ENCODE measurements at places on chromosomes 7 and 10. TPM values are rescaled to one million over a fixed set of nuclear protein-coding genes. Genes with fewer than 3 reads are reported as not detected.

GRCh38 chr7:151895008-151895630 is 18.2 kb upstream of the PRKAG2 start:
- no peak overlapping the region for H3K4me3 ChIP-seq
- H3K27ac ChIP-seq: no peak overlapping the region
- no peak for DNase-seq
- H3K27me3 ChIP-seq: peaks cover 36% of the 10 kb centered on the region

GRCh38 chr7:154304740-154305700 is 252.8 kb downstream of the DPP6 start:
- peak; percentile 98 for DNase-seq
- no peak overlapping the region for H3K4me3 ChIP-seq
- no peaks in the 10 kb centered on the region for H3K27me3 ChIP-seq
- no peaks in the 10 kb centered on the region for H3K36me3 ChIP-seq

DNA sequence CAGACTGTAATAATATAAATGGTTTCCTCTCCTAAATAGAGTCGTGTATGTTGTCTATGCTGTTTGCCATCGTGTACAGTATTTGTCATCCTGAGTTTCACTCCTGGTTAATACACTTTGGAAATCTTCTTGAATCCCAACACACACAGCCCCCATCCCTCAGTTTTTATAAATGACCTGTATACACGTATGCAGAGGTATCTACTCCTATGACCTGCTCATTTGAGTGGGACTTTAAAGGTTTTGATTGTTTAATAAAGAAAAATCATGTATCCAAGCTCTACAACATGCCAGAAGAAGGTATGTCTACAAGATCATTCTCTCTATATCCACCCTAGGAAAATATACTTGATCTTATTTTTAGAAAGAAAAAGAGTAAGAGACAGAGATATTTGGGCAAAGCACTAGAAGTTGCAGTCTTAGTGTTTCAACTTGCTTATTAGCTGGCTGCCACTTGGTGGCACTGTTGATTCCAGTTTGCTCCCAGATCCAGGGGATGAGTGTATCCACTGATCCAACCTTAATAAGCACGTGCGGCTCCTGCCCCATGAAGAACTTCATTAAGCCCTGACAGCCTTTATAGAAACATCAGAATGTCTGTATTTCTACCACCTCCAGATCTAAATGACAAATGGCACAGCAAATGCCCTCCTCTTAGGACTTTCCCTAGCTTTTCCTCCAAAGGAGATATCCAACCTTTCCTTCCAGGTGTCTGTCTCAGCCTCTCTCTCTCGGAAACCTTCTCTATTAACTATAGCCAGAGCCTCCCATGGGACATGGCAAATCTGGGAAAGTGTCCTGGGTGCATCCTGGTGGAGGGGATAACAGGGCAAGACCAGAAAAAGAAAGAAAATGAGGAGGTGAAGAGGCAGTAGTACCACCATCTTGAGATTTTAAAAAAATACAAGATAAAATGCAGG is 181.6 kb upstream of the NEBL start:
- DNase-seq: peak; percentile 63
- no peak overlapping the region for H3K27ac ChIP-seq
- no peaks in the 10 kb centered on the region for H3K36me3 ChIP-seq

GRCh38 chr10:10977978-10978377 is 39.7 kb upstream of the CELF2 start:
- no peak overlapping the region for H3K27ac ChIP-seq
- H3K4me1 ChIP-seq: no peaks in the 10 kb centered on the region
- no peaks in the 10 kb centered on the region for H3K27me3 ChIP-seq
- H3K4me3 ChIP-seq: no peak overlapping the region

GRCh38 chr10:59387951-59388670 is 25.8 kb upstream of the FAM13C start:
- H3K36me3 ChIP-seq: no peaks in the 10 kb centered on the region
- H3K27me3 ChIP-seq: no peaks in the 10 kb centered on the region
- H3K27ac ChIP-seq: peak overlapping the region; percentile 82
- DNase-seq: no peak
- no peaks in the 10 kb centered on the region for H3K4me1 ChIP-seq

- peak overlapping the region; percentile 92 for H3K27ac ChIP-seq
- no peaks in the 10 kb centered on the region for H3K27me3 ChIP-seq
- H3K4me1 ChIP-seq: peaks cover 54% of the 10 kb centered on the region
Observed at GRCh38 chr7:14836571-14837189, 65.9 kb downstream of the DGKB start.

DNA sequence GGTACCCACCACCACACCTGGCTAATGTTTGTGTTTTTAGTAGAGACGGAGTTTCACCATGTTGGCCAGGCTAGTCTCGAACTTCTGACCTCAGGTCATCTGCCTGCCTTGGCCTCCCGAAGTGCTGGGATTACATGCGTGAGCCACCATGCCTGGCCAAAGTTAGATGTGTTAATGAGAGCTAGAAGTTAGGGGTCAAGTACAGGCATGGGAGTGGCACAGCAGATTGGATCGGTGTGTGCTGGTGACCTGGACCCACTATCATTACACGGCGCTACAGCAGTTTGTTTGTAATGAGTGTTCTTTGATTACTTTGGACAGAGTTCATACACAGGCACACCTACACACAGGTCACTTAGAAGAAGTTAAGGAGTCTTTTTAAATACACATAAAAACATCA is 36.7 kb downstream of the DNAJB6 start:
- H3K36me3 ChIP-seq: peaks cover 62% of the 10 kb centered on the region
- no peak overlapping the region for H3K4me3 ChIP-seq
- no peak for DNase-seq
- H3K27me3 ChIP-seq: no peaks in the 10 kb centered on the region

GRCh38 chr7:109844362-109844761 is 1246.6 kb upstream of the LRRN3 start:
- no peaks in the 10 kb centered on the region for H3K4me1 ChIP-seq

- no peak overlapping the region for H3K27ac ChIP-seq
- no peak for DNase-seq
- H3K36me3 ChIP-seq: no peaks in the 10 kb centered on the region
Observed at GRCh38 chr10:70662362-70663220, 9.7 kb upstream of the ADAMTS14 start.

DNA sequence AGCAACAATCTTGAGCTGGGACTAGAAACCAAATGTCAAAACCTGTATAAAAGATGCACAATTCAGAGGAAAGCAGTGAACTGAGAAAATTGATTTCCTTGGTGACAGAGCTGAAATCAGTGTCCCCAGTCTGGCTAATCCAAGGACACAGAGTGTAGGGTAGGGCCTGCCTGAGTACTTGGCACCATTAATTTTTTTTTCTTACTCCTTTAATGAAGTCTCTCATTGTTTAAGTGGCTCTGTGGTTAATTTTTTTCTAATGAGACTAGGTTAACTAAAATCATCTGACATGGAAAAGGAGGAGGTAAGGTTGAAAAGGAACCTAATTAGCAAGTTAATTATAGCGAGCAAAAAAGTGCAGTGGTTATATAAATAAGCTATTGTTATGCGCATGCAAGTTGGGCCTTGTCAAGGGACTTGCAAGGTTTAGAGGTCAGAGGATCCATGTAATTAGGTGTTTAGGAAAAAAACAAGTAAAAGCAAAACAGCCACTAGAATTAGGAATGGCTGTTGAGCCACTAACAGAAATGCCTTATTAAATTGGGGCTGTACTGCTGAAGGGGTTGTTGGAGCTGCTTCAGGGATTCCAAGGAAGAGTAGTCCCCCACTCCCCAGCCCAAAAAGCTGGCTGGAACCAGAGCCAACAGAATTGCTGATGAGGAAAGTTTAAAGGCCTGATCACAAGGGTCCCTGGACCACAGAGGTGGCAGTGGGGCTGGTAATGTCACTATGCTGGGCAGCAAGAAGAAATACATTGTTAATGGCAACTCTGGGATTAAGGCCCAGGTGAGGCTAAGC is 58.9 kb upstream of the STRIP2 start:
- H3K27ac ChIP-seq: no peak overlapping the region
- DNase-seq: no peak
- H3K4me3 ChIP-seq: no peak overlapping the region

- no peak overlapping the region for H3K4me3 ChIP-seq
- H3K4me1 ChIP-seq: peaks cover 4% of the 10 kb centered on the region
- H3K27ac ChIP-seq: no peak overlapping the region
- peak; percentile 54 for DNase-seq
- no peaks in the 10 kb centered on the region for H3K27me3 ChIP-seq
Observed at GRCh38 chr7:100887516-100888290, 1.8 kb downstream of the UFSP1 start.

DNA sequence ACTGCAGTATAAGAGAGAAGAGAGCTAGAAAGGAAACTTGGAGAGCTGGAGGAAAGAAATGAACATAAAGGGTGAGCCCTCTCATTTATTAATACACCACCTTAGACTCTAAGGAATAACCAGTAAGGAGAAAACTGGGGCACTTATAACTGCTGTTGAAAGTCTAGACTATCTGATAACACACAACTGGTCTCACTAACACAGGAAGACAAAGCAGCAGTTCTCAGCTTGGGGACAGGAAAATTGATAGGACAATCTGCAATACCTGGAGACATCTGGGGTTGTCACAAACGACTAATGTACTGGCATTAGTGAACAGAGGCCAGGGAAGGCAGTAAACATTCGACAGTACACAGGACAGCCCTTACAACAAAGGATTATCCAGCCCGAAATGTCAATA is 6.8 kb downstream of the ELMO1 start:
- H3K4me3 ChIP-seq: no peak overlapping the region
- peaks cover 7% of the 10 kb centered on the region for H3K4me1 ChIP-seq
- DNase-seq: no peak
- H3K27me3 ChIP-seq: no peaks in the 10 kb centered on the region
- no peaks in the 10 kb centered on the region for H3K36me3 ChIP-seq

DNA sequence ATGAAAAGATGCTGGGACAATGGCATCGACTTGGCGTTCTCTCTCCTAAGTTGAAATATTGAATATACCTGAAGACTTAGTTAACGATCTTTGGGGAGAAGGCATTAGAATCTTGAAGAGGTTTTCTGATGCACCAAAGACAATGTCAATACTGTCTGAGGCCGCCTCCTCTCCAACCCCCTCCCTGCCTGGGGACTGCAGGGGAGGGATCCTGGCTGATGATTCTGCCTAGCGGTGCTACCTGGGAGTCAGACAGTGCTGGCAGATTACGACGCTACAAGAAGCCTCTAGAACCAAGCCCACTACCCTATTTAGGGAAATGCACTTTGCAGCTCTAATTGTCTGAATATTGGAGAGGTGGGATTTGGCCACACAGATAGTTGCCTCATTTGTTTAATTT is 145.6 kb upstream of the HABP2 start:
- no peaks in the 10 kb centered on the region for H3K27me3 ChIP-seq
- H3K27ac ChIP-seq: no peak overlapping the region
- no peak overlapping the region for H3K4me3 ChIP-seq
- no peak for DNase-seq
- H3K4me1 ChIP-seq: no peaks in the 10 kb centered on the region

- H3K27ac ChIP-seq: no peak overlapping the region
- H3K4me1 ChIP-seq: peaks cover 49% of the 10 kb centered on the region
- H3K36me3 ChIP-seq: no peaks in the 10 kb centered on the region
Observed at GRCh38 chr10:78768041-78768835, 300.5 kb upstream of the ZMIZ1 start.

DNA sequence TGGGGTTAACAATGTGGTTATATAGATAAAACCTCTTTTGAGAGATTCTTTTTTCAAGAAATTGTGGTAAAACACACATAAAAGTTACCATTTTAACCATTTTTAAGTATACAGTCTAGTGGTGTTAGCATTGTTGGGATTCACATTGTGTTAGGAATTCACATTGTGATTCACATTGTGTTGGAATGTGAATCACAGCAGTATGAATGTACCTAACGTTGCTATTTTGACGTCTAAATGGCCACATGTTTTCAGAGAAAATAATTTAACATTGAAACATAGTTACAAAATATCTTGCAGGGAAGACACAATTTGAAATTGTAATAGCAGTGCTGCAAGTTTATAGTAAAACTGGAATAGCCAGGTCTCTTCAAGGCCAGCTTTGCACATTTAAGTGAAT is 129.0 kb downstream of the BICC1 start:
- H3K27ac ChIP-seq: peak overlapping the region; percentile 86
- H3K27me3 ChIP-seq: no peaks in the 10 kb centered on the region
- H3K36me3 ChIP-seq: no peaks in the 10 kb centered on the region
- DNase-seq: no peak

The PLA2G12B gene
- polyA plus RNA-seq: not detected

The ATG9B gene
- 0.52 TPM for polyA plus RNA-seq

The SLC26A4 gene
- 0.61 TPM for polyA plus RNA-seq

The CRHR2 gene
- polyA plus RNA-seq: not detected

The SHTN1 gene
- polyA plus RNA-seq: 5.2 TPM

All from SK-N-SH (cell line).